ENCODE measurements at places on chromosomes 13 and 19.

- peak; percentile 28 for DNase-seq
Observed at GRCh38 chr19:3047496-3048189, 14.7 kb downstream of the TLE5 start.

GRCh38 chr19:7918615-7919421, 1.3 kb upstream of the SNAPC2 start:
- DNase-seq: no peak

GRCh38 chr13:75021151-75021550, 460.8 kb downstream of the TBC1D4 start:
- DNase-seq: no peak

GRCh38 chr19:56174086-56174485, 1.7 kb upstream of the GALP start:
- DNase-seq: no peak

- DNase-seq: no peak
Observed at GRCh38 chr13:34853161-34853560, 88.9 kb upstream of the NBEA start.

GRCh38 chr13:79311386-79311785, 94.7 kb downstream of the RBM26 start:
- DNase-seq: no peak

DNA sequence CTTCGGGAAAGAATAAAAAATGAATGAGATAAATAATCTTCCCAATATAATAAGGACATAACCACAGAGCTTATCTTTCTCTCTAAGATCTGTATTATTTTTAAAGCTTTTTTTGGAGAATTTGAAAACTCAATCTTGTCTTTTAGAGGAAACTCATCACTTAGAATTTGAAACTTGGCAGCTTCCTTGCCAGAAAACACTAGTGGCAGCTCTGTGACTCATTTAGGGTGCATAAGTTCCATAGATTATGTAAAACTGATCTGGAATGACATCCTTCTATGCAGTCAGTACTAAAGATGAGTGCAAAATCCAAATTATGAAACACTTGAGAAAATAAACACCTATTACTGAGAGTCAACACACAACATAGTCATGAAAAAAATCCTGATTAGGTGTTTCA, 848.0 kb downstream of the DACH1 start:
- DNase-seq: no peak

GRCh38 chr19:5139583-5140325, 170.8 kb downstream of the KDM4B start:
- no peak for DNase-seq

DNA sequence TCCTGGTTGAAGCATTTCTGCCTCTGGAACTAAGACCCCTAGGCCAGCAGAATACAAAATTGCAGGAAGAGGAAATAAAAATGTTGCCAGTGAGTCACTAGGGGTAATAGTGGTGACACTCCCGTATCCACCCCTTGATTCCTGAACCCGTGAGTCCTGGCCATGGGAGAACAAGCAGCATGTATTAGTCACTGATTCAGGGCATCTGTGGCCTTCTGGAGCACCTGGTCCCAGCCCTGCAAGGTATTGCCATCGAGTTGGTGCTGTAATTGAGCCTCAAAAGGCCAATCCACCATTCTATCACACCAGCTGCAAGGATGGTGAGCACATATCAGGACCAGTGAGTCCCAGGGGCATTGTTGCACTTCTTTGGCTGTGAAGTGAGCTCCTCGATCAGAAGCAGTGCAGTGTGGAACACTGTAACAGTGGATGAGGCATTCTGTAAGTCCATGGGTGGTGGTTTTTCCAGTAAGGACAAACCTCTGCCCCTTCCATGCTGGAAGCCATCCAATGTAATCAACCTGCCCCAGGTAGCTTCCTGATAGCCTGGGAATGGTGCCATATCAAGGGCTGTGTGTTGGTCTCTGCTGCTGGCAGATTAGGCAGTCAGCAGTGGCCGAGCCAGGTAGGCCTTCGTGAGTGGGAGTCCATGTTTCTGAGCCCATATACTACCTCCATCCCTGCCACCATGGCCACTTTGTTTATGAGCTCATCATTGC, 39.6 kb downstream of the C1QTNF9 start:
- no peak for DNase-seq

DNA sequence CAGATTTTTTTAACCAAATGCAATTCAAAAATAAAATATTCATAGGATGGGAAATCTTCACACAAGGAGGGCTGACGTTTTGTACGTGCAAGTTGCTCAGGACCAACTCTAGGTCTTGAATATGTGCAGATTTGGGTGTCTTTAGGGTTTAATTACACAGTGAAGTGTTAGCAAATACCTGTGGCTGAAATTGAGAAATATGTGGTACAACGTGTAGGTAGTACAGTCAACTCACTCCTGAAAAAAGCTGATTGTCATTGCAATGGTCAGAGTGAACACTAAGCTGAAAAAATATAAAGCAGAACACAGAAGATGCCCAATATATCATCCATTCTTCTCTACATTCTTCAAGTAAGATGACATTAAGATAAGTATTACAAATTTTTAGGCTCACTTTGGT, 314.3 kb downstream of the SLITRK1 start:
- DNase-seq: no peak

- DNase-seq: no peak
Observed at GRCh38 chr13:67538906-67539305, 308.8 kb upstream of the PCDH9 start.

GRCh38 chr19:3981373-3981735, 3.9 kb downstream of the EEF2 start:
- no peak for DNase-seq

DNA sequence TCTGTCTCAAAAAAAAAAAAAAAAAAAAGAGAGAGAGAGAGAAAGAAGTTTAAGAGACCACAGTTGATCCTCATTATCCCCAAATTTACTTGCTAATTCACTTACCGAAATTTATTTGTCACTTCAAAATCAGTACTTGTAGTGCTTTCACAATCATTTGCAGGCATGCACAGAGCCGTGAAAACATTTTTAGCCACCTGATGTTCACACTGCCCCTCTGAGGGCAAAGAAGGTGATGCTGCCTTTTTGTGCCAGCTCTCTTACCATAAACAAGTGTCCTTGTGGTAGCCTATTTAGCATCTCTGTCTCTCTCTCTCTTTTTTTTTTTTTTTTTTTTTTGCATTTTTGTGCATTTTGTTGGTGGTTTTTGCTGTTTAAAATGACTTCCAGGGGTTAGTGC, 24.1 kb upstream of the CASP14 start:
- DNase-seq: no peak

- DNase-seq: no peak
Observed at GRCh38 chr19:18029617-18030338, 21.8 kb downstream of the ARRDC2 start.

DNA sequence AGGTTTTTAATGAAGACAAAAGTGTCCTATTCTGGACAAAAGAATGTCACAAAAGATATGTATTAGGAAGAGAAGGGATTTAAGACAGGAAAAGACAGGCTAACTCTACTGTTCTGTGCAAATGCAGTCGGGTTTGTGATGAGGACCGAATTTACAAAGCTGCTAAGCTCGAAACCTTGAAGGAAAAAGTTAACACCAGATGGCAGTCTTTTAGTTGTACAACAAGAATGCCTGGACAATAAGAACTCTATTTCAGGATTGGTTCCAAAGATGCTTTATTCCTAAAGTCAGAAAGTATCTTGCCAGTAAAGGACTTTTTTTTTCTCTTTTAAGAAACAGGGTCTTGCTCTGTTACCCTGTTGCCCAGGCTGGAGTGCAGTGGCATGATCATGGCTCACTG, 51.1 kb downstream of the HS6ST3 start:
- DNase-seq: no peak

DNA sequence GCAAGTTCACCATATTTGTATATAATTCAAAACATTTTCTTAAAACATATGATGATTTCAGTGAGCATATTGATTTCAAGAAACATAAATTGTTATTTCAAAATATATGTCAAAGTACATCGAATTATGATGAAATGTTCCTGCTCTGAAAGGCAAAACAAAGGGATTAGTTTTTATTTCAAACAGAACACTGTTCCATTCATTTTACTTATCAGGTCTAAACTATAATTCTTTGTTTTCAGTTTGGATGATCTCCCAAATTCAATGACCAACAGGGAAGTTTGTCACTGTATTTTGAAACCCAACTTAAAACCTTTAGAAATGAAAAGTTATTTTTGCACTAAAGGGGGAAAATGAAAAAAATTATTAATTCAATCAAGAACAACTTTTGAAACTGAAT, 610.2 kb downstream of the SLITRK1 start:
- DNase-seq: no peak

DNA sequence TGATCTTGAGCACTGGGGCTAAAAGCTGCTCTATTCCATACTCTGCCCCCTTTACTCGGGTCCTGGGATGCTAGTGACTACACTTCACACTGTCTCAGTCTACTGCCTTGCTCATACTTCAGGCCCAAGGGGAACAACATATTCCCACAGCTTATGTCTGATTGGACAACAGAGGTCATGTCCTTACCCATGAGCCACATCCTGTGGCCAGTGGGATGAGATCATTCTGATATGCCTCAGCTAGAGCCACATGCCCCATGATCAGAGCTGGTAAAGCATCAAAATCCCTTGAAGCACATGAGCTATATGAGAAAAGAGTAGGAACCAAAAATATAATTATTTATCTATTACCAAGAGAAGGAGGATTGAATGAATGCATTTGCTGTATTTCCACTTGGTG, 290.1 kb upstream of the TSHZ3 start:
- no peak for DNase-seq

- DNase-seq: no peak
Observed at GRCh38 chr13:41463838-41464602, 6.7 kb downstream of the RGCC start.

GRCh38 chr19:7852851-7853769, 21.1 kb downstream of the PRR36 start:
- peak; percentile 37 for DNase-seq

- DNase-seq: peak; percentile 17
Observed at GRCh38 chr13:43879755-43880181, at the start of gene LACC1. TSS of gene LACC1 (plus strand) at chr13:43879904. CDS start at chr13:43880986, 1,082 bp downstream.

GRCh38 chr13:84645196-84646012, 763.1 kb upstream of the SLITRK1 start:
- no peak for DNase-seq

DNA sequence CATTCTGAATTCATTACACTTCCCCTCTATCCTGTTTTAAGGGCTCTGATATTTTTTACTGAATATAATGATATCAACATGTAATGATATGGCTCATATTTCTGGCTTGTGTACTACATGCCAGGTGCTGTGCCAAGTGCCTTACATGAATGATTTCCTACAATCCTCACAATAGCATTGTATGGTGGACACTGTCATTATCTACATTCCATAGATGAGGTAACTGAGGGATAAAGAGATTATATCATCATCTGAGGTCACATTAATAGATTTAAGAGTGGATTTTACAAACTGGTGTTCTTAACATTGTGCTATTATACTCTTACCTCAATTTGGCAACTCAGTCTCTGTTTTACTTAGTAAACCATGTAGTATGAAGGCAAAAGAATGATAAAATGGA, 502.0 kb downstream of the LIG4 start:
- DNase-seq: no peak

GRCh38 chr19:2015608-2015950, at the start of gene BTBD2:
TSS of gene BTBD2 (minus strand) at chr19:2015714. CDS start at chr19:2015703, 11 bp downstream.
- DNase-seq: peak; percentile 42

- no peak for DNase-seq
Observed at GRCh38 chr13:102654756-102655155, 40.1 kb downstream of the METTL21C start.

GRCh38 chr19:30448386-30449077, 76.3 kb downstream of the ZNF536 start:
- no peak for DNase-seq

- DNase-seq: no peak
Observed at GRCh38 chr13:85993567-85993966, 194.3 kb upstream of the SLITRK6 start.

DNA sequence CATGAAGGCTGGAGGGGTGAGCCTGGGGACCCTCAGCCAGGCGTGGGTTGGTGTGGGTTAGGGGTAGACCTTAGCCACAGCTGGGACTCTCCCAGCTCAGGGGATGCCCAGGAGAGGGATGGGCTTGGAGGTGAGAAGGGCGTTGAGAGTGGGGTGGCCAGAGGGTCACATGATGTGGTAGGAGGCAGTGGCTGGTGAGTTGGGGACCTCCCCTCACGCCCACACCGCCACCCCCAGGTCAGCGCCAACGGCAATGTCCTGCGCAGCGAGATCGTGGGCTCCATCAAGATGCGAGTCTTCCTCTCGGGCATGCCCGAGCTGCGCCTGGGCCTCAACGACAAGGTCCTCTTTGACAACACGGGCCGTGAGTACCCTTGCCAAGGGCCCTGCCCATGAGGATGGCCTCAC, 28.5 kb downstream of the AP1M1 start:
- DNase-seq: no peak

DNA sequence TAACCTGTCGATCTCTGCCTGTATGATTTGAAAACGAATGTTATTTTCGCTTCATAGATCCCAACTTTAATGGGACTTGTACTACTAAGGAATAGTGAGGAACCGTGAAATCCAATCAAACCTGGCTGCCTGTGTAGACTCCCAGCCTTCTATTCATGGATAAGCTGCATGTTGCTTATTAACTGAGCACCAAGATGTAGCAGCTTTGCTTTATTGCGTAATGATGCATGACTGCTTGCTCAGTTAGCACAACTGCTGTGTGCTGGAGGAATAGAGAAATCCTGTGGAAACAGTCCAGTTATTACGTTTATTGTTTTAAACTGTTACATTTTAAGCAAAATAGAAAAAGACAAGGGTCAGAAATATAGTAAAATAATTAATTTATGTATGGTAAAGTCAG, 108.2 kb downstream of the SHISA2 start:
- no peak for DNase-seq

DNA sequence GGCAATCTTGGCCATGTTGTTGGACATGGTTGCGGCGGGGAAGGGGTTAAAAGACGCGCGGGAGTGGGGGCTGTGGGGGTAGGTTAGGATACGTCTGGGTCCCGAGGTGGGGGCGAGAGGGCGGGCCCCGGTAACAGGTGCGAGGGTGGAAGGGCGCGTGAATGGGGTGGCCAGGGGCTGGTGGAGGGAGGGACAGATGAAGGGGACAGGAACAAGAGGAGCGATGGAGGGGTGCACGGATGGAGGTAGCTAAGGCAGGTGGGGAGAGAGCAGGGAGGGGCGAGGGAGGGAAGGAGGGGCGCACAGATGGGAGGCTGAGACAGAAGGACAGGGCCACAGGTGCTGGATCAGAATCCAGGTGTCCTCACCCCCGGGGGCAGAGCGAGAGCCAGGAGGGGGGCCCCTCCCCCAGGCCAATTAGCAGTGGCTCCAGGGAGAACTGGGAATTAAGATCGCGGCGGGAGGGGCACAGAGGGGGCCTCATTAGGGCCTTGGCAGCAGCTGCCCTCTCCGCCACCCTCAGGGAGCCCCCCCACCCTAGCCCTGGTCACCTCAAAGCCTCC, 1.3 kb downstream of the GNG8 start:
- no peak for DNase-seq

All from stimulated activated CD4-positive, alpha-beta T cell treated with anti-CD3 and anti-CD28 coated beads, TNF-alpha, amount 100 ng/mL, for 1 hour (primary cell).